Stimulated activated CD8-positive, alpha-beta memory T cell treated with anti-CD3 and anti-CD28 coated beads, Interleukin-15, amount 100 ng/mL, for 48 hours (primary cell): ENCODE measurements at places on chromosomes 4 and X.
A peak's percentile ranks its signal among the peaks of the same experiment; 100 is the strongest.

- no peak for DNase-seq
Observed at GRCh38 chrX:2261831-2262667, 238.7 kb downstream of the DHRSX start.

DNA sequence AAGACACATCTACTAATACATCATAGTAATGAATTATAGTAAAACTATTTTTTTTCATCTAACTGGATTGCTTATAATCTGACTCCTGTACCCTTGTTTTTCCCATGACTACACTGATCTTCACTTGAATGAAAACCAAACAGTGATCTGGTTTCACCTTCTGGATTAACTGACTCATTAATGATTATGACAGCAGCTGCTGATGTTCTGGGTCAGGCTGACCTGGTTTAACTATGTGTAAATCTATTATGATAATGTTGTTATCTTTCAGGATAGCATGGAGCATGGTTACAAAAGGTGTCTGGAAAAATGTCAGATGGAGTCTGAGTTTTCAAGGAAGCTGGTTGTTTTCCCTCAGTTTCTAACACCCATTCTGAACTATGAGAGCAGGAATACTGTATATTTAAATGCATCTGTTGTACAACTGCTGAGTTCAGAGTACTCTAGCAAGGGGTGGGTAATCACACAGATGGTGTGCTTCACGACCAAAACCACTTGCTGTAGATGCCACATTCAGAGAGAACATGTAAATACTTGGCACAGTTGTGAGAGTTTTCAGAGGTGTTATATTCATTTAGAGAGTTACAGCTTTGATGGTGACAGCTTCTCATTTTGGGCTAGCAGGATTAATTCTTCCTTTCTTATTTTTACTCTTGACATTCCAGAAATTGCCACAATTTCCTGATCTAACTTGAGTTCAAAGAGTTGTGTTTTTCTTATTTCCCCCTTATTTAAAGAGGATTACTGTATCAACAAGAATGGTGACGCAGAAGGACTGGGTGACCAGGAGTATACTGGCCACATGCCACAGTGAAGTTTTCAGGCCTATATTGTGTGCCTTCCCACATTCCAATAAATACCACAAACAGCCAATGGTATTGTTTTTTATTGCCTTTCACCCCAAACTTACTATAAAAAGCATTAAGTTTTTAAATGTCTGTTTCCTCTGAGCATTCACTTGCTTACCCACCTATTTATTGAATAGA lies 249.7 kb upstream of the TET2 start:
- DNase-seq, result no peak

GRCh38 chr4:5052726-5053425 lies 1.6 kb downstream of the STK32B start:
- DNase-seq, result no peak

DNA sequence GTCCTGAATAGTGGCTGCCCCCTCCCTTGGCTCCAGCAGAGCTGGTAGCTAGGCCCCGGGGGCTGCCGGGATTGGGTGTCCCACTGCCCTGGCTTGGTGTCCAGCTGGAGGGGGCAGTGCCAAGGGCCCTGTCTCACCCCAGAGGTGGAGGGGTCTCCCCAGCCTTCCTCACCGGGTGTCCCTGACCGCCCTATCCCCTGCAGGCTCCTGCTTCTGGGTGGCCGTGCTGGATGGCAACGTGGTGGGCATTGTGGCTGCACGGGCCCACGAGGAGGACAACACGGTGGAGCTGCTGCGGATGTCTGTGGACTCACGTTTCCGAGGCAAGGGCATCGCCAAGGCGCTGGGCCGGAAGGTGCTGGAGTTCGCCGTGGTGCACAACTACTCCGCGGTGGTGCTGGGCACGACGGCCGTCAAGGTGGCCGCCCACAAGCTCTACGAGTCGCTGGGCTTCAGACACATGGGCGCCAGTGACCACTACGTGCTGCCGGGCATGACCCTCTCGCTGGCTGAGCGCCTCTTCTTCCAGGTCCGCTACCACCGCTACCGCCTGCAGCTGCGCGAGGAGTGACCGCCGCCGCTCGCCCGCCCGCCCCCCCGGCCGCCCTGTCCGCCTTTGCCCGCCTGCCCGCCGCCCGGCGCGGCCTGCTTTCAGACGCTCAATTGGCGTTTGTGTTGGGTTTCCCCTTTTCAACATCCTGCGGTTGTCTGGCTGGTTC lies 4.6 kb downstream of the NAT8L start:
- no peak for DNase-seq

GRCh38 chr4:163930086-163930485 lies 435.6 kb downstream of the TMA16 start:
- no peak for DNase-seq

- no peak for DNase-seq
Observed at GRCh38 chrX:71632923-71633657, 14.8 kb upstream of the CXCR3 start.

- no peak for DNase-seq
Observed at GRCh38 chr4:150126864-150127203, 48.6 kb downstream of the DCLK2 start.

DNA sequence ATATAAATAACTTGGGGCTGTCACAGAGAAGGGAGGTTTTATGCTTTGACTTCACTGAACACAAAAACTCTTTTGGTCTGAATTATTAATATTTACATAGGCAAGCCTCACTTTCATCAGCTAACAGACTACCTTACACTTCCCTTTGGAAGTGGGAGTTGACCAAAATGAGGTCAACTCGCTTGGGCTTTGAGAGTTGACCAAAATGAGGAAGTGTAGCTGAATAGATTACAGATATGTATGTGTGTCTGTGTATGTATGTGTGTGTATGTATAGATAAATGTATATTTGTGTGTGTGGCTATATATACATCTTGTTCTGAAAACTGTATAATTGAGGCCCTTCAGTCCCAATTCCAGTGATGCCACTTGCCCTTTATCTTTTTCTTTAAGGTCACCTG lies 113.3 kb upstream of the IL13RA1 start:
- DNase-seq, result no peak

GRCh38 chr4:138859254-138859653 lies 156.3 kb upstream of the NOCT start:
- no peak for DNase-seq

DNA sequence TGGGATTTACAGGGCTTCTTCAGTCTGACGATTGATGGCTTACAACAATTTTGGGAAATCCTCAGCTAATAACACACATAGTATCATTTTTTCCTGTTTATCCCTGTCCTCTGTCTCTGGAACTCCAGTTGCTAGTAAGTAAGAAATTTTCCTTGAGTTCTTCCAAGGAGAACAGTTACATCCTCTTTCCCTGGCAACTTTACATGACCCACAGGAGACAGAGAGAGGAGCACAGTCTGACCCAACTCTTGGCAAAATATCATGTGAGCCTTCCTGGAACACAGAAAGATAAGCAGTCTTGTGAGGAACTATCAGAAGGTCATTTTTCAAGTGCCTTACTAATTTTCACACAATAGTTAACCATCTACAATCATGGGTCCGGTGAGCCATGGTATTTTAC lies 578.7 kb upstream of the PABPC4L start:
- DNase-seq, result no peak

- peak; percentile 1 for DNase-seq
Observed at GRCh38 chrX:111095974-111096895, at the start of gene PAK3. Gene PAK3 (plus strand): TSS chrX:111096191. CDS start chrX:111123104, 26,913 bp downstream.

- no peak for DNase-seq
Observed at GRCh38 chr4:158995040-158995439, 107.8 kb upstream of the RAPGEF2 start.

- no peak for DNase-seq
Observed at GRCh38 chr4:158540125-158540907, 18.6 kb downstream of the RXFP1 start.

GRCh38 chr4:121706595-121707021 lies 9.8 kb upstream of the ANXA5 start:
- peak; percentile 70 for DNase-seq

GRCh38 chr4:48815483-48815882 lies 15.4 kb upstream of the OCIAD1 start:
- DNase-seq, result no peak

DNA sequence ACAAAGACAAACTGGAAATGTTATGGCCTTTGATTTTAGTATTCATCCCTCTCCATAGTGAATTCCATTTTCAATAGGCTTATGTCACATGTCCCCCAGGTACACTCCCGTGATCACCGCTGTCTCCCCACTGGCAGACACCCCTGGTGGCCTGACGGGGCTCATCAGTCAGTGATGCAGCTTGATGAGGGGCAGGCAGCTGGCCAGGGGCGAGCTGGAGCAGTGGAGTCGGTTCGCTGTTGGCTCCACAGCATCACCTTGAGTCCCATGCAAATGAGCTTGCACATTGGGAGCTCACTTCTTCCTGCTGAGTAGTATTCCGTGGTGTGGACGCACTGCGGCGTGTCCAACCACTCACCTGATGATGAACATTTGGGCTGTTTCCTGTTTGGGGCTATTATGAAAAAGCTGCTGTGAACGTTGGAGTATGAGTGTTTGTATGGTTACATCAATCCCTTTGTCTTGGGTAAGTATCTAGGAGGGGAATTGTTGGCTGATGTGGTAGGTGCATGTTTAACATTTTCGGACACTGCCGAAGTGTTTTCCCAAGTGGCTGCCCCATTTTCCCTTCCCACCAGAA lies 5.2 kb downstream of the TREX2 start:
- no peak for DNase-seq

- peak; percentile 77 for DNase-seq
Observed at GRCh38 chr4:1748465-1748995, 27.2 kb downstream of the TACC3 start.

DNA sequence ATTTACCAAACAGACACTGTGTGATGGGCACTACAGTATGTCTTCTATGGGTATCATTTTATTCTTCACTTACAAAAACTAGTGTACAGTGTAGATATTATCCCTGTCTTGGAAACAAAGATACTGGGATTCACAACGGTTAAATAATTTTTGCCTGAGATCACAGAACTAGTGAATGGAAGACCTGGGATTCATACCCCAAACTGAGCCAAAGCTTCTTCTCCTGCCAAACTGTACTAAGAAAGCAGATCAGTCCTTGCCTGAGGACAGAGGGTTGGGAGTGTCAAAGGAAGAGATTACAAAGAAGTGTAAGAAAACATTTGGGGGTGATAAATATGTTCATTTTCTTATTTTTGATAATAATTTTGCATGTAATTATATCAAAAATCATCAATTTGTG lies 43.1 kb downstream of the PPA2 start:
- no peak for DNase-seq

DNA sequence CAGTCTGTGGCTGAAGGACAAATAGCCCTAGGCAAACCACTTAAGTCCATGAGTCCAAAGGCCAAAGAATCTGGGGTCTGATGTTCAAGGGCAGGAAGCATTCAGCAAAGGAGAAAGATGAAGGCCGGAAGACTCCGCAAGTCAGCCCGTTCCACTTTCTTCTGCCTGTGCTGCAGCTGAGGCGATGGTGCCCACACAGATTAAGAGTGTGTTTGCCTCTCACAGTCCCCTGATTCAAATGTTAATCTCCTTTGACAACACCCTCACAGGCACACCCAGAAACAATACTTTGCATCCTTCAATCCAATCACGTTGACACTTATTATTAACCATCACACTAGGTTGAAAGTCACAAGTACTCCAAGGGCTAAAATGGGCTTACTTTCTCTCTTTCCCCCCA lies 605.4 kb upstream of the GNPDA2 start:
- no peak for DNase-seq

GRCh38 chr4:40628888-40629287 lies 776 bp downstream of the RBM47 start:
- DNase-seq, result no peak

DNA sequence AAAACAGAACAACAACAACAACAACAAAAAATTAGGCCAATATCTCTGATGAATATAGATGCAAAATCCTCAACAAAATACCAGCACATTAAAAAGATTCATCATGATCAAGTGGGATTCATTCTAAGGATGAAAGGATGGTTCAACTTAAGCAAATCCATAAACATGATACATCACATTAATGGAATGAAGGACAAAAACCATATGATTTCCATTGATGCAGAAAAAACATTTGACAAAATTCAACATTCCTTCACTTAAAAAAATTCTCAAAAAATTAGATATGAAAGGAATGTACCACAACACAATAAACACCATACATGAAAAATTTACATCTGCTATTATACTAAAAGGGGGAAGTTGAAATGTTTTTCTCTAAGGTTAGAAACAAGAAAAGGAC lies 103.3 kb downstream of the IL15 start:
- DNase-seq, result no peak

GRCh38 chr4:108535757-108536156 lies 84.6 kb upstream of the RPL34 start:
- no peak for DNase-seq

DNA sequence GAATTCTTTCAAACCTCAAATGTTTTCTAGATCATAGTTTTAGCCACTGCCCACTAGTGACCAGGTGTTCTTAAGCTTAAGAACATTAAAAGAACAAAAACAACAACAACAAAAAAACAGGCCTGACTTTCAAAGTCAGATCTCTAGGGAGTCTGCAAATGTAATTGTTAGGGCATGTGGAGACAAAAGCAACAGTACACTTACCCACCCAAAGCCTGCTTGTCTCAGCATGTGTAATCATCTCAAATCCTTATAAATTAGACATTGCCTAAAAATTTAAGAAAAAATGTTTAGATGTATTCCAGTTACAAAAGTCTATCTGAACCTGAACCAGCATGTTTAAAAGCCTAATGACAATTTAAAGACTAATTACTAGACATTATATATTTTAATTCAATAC lies 79.9 kb downstream of the SLC7A11 start:
- DNase-seq, result no peak

DNA sequence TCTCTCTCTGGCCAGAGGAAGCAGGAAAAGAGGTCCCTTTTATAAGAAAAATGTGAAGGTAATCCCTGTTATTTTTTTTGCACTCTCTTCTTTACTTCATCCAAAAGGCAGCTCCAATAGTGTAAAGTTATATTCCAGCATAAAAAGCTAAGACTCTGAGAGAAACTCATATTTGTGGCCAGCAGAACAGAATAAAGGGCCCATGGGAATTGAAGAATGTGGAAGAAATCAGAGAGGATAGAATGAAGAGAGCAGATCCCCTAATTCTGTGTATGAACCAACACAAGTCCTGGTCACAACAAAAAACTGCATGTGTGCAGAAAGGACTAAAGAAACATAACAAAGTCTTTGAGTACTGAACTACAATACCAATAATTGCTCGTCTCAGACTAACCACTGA lies 22.3 kb downstream of the RPS6KA6 start:
- no peak for DNase-seq

GRCh38 chrX:9816084-9816700 lies 30.0 kb downstream of the SHROOM2 start:
- no peak for DNase-seq

GRCh38 chr4:23993373-23993772 lies 103.5 kb upstream of the PPARGC1A start:
- DNase-seq, result no peak
